GOT3 (cell line): ENCODE measurements at places on chromosomes 3 and 15.
A peak's percentile ranks its signal among the peaks of the same experiment; 100 is the strongest.

GRCh38 chr3:136343873-136344555 is 93.9 kb downstream of the PCCB start:
- peak; percentile 42 for DNase-seq

GRCh38 chr15:35559683-35560082 is 13.7 kb upstream of the DPH6 start:
- no peak for DNase-seq

GRCh38 chr3:140007081-140007480 is 72.1 kb downstream of the CLSTN2 start:
- no peak for DNase-seq

GRCh38 chr3:16798738-16799137 is 86.0 kb upstream of the PLCL2 start:
- DNase-seq: no peak

DNA sequence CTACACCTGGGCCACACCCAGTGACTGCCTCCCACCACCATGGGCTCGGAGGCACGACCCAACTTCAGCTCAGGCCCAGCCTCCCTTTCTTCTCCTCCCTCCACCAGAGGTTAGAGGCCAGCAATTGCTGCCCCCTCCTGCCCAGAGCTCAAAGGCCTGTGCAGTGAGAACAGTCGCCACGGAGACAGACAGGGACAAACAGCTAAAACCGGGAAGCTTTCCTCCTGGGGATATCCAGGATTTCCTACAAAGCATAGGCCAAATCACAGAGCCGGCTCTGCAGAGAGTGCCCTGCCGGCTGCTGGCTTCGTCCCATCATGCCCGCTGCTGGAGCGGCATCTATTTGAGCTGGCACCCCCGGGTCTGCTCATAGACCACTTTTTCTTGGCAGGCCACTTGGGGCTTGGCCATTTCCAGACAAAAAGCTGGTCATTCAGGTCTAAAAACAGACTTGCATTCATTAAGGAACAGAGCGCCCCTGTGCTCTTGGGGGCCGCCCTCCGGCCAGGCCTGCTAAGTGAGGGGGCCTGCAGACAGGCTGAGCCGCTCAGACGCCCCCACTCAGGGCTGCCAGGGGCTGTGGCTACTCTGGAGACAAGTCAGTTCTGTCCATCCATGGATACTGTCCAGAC is 17.5 kb downstream of the GRAMD2A start:
- DNase-seq: no peak

DNA sequence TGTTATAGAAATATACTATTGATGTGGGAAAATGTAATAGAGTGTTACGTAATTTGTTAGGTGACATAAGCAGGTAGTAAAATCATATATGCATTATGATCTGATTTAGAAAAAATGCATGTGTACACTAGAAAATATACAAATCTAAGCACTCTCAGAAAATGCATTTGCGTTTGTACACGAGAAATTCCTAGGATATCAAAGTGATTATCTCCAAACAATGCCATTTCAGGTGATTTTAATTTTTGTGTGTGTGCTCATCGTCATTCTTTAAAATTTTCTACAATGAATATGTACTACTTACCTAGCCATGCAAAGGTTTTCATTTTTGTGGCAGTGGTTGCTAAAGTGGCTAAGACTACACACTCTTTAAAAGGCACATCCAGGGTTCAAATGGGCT is 140.8 kb upstream of the RAD18 start:
- DNase-seq: no peak

DNA sequence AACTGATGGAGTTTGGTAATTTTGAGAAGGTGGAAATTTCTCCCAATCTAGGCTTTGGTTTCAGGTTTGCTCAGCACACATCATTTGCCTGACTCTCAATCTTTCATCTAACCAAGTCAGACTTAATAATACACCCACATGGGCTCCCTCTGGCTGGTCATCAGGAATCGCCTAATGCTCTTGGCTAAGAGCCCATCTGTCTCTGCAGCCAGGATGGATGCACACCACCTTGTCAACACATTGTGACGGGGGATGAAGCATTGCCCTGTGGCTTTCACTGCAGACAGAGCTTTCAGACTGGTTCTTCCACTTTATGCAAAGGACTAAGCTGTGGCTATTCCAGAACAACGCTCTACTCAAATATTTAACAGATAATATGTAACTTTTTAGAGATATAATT is 3.0 kb upstream of the HDGFL3 start:
- DNase-seq: no peak

- no peak for DNase-seq
Measured at GRCh38 chr3:171206283-171206682, 179.8 kb upstream of the SLC2A2 start.

DNA sequence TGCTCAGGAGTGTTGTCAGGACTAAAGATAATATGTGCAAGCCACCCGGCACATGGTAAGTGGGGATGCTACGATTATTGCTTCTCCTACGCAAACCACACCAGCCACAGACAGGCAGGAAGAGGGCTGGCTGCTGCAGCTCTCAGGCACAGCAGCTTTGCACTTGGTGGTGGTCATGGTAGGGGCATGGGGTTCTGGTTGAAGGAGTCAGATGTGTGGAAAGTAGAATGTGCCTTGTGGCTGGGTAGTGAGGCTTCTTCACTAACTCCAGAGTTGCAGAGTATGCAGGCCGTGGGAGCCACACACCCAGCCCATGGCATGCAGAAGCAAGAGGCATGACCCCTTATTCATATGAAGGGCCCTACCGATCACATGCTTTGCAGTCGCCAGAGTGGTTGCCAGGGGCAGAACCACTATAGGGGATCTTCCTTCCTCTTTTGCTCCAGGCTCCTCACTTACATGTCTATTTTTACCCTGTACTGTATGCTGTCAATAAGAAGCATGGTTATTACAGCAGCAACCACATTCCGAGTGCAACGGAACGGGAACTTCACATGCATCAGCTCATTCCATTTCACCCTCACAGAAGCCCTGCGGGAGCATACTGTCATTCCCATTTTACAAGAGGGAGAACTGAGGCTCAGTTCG is 59.2 kb upstream of the HERC1 start:
- DNase-seq: no peak

DNA sequence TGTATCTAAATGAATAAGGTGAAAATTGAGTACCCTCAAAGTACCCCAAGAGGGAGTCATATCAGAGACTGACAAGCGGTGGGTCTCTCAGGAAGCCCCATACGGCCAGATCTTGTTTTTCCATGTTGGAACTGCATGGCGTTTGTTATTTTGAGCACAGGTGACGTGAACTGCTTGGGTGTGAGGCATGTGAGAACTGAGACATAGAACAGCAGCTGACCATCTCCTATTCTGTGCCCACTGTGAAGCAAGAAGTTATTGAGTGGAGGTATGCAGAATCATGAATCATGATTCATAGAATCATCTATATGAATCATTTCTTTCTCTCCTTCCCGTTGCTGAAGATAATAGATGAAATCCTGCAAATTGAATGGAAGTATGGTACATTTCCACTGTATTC is 4.6 kb downstream of the VPS8 start:
- no peak for DNase-seq

DNA sequence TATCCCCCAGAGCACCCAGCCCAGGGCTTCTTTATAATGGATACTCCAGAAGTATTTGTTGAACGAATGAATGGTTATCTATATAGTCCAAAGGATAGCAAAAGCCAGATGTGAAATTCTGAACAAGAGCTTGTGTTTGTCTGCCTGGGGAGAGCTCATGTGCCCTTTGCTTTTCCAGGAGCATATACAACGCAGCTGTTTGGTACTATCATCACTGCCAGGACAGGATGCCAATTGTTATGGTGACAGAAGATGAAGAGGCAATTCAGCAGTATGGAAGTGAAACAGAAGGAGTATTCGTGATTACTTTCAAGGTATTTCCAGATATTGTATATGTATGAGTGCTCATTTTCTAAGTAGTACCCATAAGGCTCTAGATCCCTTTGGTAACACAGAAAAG is 15.2 kb downstream of the DIS3L start:
- no peak for DNase-seq

DNA sequence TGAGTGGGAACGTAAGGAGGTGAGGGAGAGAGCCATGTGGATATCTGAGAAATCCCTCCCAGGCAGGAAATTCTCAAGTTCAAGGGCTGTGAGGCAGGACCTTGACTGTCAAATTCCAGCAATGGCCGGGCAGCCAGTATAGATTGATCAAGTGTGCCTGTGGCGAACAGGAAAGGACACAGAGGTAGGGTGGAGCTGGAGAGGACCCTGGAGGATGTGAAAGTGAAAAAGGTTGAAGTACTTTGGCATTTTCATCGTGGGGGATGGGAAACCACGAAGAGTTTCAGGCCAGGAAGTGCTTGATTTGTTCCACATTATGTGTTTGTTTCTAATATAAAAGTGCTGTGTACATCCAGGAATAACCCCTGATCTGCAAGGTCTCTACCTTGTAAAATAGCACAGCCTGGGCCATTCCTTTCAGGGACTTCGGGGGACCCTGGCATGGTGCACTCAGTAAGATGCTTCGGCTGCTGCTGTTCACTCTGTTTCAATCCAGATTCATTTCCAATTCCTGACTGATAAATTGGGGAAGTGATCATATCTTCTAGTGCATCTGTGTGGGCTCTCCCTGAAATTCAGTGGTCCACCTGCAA is 156.6 kb downstream of the MCTP2 start:
- no peak for DNase-seq

GRCh38 chr3:148896062-148896461 is 31.0 kb downstream of the CPA3 start:
- no peak for DNase-seq

DNA sequence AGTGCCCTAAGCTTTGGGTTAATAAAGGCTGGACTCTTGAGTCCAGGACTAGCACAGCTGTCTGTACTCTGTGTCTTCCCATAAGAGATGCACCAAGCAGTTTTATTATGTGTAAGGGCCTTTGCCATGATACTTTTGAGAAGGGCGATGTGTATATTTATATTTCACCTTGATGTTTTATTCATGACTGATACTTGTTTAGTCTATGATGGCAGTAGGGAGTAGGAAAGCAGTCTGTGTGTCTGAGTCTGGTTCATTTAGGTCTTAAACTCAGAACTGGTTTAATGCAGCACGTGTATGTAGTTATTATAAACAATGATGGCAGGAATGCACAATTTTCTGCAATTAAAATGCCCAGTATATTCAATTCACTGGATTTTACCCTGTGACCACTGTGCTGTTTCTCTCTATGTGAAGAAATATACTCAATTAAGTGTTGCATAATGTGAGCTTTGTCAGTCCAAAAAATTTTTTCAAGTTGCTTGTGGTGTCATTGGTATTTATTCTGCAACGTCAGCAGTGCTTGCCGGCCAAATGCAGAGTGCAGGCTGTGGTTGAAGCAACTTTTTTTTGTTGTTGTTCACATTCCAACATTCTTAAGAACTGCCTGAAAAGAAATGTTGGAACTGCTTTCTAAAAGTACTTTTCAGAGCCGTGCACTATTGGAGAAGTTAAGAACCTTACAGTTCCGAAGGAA is 423.7 kb upstream of the SEMA6D start:
- peak; percentile 2 for DNase-seq

DNA sequence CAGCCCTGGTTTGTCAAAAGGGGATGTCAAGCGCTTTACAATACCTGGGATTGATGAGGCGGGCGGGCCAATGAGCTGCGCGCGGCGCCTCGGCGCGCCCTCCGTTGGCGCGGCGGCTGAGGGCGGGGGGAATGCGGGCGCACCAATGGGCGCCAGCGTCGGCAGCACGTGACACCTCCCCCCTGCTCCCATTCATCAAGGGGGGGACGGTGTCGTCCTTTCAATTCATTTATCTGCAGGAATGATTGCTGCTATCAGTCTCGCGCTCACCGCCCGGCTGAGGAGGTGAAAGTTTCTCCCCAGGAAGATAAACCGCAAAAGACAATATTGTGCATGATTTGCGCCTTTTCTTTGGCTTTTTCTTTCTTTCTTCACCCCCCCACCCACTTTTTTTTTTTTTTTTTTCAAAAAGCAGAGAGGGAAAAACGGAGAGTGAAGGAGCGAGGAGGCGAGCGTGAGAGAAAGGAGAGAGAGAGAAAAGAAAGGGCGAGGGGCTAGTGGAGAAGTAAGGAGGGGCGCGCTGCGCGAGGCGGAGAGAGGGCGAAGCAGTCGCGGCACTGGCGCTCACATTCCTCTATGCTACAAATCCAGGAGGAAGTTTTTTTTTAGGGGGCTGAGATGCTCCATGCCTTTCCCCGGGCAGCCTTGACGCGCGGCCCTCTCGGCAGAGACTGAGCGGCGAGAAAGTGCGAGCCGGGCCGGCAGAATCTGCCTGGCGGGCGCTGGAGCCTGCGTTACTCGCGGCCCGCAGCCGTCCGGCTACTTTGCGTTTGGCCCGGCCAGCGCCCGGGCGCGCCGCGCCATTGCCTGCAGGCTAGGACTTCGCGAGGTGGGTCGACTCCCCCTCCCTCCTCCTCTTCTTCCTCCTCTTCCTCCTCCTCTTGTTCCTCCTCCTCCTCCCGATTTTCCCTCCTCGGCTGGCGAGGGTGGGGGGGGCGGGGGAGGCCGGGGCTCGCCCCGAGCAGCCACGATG is at the start of gene ZIC1:
Gene ZIC1, plus strand, starts transcription at position 223 of the 973 bp plus-strand sequence. Its CDS starts 748 bp downstream, at position 971.
- peak; percentile 73 for DNase-seq

DNA sequence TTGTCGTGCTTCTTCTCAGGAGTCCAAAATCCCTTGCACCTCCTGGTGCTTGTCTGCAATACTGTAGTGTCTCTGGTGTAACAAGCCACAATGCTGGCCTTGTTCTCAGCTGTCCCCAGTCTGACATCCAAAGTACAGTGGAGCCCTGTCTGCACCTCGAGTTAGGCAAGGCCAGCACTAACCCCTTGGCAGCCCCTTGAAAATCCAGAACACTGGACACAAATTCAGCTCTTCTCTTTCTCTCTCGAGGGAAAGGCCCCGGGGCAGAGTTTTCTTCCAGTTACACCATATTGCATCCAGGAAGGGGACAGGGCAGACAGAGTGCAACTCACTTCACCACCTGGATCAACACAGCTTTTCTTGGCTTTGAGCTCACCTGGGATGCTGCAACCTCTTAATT is 91.3 kb upstream of the ATP10A start:
- no peak for DNase-seq

DNA sequence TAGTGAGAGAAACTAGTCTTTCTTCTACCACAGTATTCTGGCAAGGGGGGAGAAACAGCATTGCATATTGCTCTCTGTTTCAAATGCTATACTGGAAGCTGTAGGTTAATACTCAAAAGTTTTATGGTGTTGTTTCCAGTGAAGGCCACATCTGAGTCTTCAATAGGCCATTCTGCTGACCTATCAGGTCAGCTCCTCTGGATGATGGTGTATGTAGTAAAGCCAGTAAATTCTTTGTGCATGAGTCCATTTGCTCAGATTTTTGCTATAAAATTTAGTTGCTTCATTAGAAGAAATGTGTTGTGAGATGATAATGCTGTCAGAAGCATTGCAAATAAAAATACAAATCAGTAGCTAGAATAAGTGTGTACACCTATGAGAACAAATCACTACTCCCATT is 64.9 kb upstream of the RBMS3 start:
- no peak for DNase-seq

DNA sequence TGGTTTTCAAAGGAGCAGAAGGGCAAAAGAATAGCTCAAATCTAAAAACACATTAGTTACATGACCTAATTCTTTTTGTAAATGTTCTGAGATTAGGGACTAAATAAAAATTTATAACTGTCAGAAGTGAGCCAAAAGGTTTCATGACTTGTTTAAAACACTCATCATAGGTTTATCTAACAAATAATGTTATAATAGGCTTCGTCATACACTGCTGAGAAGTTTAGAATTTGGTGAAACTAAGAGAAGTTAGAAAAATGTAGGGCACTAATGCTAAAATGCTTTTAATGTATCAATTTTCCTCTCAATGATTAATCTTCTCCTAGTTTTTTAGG is 468.8 kb upstream of the CDIN1 start:
- no peak for DNase-seq

- DNase-seq: no peak
Measured at GRCh38 chr15:27808182-27808581, 290.9 kb downstream of the OCA2 start.

GRCh38 chr3:16205156-16205870 is 30.8 kb downstream of the GALNT15 start:
- DNase-seq: no peak
